ENCODE measurements at places on chromosomes 11 and 22. TPM values are rescaled to one million over a fixed set of nuclear protein-coding genes. Genes with fewer than 3 reads are reported as not detected.

DNA sequence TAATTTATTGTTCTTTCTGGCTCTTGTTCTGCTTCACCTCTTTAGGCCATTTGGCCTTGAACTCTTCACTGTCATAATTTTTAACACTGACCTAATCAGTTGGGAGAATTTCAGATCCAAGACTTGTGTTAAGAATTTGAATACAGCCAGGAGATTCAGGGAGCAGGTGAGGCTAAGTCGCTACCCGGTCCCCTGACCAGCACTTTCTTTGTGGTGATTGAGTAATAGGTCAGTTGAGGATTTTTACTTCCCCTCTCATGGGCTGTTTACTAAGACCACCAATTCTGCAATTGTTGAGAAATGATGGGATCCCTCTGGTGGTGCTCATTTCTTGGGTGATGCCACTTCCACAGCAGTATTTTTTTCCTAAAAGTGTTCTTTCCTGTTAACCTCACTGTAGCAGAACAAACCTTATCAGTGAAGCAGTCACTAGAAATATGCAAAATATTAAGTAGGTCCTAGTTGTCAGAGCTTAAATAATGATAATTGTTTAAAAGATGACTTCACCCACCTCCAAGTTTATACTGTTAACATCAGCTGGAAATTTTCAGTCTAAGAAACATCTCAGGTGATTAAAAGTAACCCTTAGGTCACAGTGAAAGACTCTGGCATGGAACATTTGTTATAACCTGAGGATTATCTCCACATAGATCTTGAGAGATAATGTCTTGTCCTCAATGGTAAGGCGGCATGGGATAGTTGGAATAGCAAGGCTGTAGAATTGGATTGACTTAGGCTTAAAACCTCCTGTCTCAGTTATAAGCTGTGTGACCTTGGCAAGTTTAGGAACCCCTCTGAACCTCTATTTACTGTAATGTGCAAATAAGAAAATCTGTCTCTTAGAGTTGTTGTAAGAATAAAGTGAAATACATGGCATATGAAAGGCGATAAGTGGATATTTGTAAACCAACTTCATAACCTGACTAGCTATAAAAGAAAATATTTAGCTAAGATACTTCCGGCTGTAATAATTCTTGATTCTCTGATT is 41.3 kb downstream of the POLD3 start:
- DNase-seq: no peak

GRCh38 chr11:123235117-123235655 is 40.1 kb upstream of the CLMP start:
- DNase-seq: peak; percentile 60

GRCh38 chr22:30733181-30733631 is 38.5 kb downstream of the OSBP2 start:
- peak; percentile 65 for DNase-seq

GRCh38 chr11:112780351-112781087 is 180.7 kb upstream of the NCAM1 start:
- DNase-seq: peak; percentile 84

DNA sequence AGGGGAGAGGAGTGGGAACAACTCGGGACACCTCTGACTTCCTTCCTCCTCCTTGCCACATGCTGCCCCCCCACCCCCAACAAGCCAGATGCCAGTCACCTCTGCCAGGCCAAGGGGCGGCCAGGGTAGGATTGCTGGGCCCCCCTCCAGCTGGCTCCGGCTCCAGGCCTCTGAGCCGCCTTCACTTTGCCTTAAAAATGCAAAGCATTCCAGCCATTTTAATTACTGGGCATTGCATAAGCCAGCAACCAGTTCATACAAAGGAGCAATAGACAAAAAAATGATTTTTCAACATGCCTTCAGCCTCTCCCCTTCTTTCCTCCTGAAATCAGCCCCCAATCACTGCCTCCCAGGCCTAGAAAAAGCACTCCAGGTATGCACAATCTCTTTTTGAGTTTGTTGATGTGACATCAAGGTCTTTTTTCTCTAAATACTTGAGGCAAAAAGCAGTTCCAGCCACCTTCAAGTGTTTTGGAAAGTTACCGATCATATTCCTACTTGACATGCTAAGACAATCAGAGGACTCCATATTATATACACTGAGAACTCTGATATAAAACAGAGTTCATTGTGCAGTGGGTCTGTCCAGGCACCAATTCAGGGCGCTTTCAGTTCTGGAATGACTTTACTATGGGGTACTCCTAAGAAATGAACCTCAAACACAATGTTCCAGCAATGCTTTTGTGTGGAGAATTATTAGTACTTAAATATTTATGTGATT is 12.4 kb upstream of the TIMP3 start:
- peak; percentile 74 for DNase-seq

DNA sequence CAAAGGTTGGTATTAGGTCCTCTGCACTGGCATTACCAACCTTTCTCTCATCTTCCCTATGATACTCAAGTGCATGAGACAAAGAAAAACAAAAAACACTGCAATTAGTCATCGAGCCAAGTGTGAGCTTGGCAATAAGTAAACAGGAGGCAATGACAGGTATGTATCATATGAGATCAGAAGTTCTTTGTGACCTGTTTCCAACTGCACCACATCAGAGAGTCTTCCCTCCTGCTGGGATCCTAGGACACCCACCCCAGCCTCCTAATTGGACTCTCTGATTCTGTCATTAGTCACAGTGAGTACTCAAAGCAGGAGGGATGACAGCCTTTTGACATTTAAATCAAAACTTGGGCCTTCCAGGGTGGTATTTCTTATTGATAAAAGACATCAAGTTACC is 7.8 kb upstream of the JAML start:
- no peak for DNase-seq

- no peak for DNase-seq
Measured at GRCh38 chr11:15937601-15938120, 418.7 kb downstream of the SOX6 start.

Gene CD248
- polyA plus RNA-seq: 629 TPM

Gene PGAP2
- 17.8 TPM for polyA plus RNA-seq

Gene OR5D14
- not detected for polyA plus RNA-seq
